ENCODE measurements at places on chromosomes 1 and 21.

GRCh38 chr1:91826649-91827048, 59.3 kb downstream of the TGFBR3 start:
- DNase-seq: no peak

DNA sequence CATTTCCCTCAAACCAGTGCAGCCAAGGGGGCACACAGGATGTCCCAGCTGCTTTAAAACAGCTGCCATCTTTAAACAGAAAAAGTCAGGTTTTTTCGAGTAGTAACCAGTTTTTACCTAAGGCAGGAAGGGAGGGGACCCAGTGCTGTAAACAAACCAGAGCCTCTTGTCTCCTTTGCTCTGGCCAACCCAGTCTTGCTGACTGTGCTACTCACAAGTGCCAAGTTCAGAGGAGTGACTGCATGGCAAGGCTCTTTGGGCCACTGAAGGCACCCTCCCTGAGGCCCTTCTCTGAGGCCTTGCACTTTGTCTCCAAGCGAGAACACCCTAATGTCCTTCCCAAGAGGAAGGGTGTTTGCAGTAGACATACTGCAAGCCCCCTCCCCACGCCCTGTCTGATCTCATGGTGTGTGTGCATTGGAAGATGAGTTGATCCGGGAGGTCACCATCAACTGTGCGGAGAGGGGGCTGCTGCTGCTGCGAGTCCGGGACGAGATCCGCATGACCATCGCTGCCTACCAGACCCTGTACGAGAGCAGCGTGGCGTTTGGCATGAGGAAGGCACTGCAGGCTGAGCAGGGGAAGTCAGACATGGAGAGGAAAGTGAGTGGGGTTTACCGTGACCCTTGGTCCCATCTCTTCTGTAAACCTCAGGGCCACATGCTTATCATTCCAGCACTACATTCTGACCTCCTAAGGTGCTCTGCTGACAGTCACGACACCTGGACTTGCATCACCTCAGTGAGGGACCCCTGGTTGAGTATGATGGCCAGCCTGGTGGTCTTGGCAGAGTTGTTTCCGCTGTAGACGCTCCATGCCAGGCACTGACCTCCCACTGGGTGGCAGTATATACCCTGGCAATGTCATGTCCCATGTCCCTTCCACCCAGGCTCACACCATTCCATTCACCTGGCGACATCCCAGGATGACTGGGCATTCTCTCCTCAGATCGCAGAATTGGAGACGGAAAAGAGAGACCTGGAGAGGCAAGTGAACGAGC, 4.7 kb downstream of the DNALI1 start:
- no peak for DNase-seq

DNA sequence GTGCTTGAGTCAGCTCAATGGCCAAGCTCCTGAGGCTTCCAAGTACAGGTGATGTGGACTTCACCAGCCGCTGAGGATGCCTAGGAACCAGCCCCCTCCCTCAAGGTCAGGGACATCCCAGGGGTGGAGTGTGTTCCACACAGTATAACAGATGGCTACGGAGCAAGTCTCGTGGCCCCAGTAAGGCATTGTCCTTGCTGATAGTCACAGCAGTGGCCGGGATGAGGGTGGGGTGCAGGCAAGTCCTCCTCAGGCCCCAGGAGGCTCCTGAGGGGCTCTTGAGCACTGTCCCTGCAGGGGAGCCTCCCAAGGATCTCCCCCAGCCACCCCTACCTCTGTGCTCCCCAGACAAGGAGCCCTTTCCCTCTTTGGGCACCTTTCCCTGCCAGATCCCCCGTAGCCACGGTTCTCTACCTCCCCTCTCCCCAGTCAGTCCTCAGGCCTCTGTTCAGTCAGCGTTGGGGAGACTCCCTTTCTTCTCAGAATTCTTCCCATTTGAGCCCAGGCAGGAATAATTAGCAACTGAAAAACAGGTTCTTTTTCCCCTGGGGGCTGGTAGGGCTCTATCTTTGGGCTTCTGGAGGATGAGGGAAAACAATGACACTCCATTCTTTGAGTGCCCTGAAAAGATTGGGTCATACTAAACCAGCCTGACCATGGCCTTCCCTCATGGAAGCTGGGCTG, 7.1 kb upstream of the THEM5 start:
- DNase-seq: no peak

DNA sequence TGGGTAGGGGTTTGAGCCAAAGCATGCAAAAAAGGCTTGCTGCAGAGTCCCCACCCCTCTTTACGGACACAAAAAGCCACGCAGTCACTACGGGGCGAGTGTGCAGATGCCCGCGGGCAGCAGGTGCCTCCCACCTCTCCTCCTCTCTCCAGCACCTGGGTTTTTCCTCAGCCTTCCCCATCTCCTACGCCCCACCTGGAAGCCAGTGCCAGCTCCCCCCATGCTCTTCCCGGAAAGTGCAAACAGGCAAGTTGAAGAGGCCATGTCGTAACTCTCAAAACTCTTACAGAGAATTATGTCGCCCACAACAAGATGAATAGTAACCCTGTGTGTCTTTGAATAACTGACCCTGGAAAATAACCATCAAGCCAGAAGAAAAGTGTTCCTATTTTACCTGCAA, 82.5 kb downstream of the PDE9A start:
- no peak for DNase-seq

GRCh38 chr1:57089855-57090254, 124.0 kb upstream of the C8B start:
- DNase-seq: no peak

- no peak for DNase-seq
Observed at GRCh38 chr1:26434161-26434752, 2.1 kb downstream of the DHDDS start.

- no peak for DNase-seq
Observed at GRCh38 chr1:121483961-121484424, 299.2 kb downstream of the SRGAP2C start.

GRCh38 chr1:9589719-9590157, 1.0 kb downstream of the TMEM201 start:
- no peak for DNase-seq

DNA sequence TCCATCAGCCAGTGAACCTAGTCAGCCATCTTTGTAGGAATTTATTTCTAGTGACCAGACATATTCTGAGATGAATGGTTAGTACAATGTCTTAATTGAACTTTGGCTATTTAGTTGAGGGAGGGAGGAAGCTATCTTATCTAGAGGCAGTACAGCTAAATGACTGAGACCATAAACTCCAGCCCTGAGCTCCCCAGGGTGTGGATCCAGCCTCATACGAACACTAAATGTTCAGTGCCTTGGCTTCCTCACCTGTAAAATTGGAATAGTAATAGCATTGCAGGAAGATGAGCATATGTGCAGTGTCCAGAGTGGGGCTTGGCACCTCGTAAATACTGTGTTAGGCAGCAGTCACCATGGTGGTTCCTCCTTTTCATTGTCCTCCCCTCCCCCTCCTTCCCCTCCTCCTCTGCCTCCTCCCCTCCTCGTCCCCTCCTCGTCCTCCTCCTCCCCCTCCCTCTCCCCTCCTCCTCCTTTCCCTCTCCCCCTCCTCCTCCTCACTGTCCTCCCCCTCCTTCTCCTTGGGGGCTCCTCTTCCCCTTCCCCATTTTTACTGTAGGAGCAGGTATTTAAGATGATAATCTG, 108.2 kb downstream of the GALNT2 start:
- no peak for DNase-seq

- no peak for DNase-seq
Observed at GRCh38 chr1:203286161-203286984, 18.9 kb upstream of the BTG2 start.

DNA sequence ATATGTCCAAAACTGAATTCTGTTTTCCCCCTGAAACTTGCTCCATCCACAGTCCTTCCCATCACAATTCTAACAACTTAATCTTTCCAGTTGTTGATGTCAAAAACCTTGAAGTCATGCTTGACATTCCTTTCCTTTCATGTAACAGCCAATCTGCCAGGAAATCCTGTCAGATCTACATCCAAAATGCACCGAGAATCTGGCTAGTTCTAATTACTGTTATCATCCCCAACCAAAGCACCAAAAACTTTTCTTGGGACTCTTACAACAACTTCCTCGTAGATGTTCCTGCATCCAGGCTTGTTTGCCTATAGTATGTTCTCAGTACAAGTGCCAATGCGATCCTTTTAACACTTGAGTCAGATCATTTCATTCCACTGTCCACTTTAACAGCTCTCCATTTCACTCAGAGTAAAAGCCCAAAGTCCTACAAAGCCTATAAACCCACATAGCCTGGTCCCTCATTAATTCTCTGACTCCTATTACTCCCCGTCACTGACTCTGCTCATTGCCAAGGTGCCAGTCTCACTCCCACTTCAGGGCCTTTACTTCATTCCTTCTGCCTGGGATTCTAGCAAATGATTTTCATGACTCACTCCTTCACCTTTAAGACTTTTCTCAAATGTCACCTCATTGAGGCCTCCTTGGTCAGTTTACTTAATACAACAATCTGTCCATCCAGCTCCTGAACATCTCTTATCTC, 493.2 kb upstream of the NFIA start:
- no peak for DNase-seq

DNA sequence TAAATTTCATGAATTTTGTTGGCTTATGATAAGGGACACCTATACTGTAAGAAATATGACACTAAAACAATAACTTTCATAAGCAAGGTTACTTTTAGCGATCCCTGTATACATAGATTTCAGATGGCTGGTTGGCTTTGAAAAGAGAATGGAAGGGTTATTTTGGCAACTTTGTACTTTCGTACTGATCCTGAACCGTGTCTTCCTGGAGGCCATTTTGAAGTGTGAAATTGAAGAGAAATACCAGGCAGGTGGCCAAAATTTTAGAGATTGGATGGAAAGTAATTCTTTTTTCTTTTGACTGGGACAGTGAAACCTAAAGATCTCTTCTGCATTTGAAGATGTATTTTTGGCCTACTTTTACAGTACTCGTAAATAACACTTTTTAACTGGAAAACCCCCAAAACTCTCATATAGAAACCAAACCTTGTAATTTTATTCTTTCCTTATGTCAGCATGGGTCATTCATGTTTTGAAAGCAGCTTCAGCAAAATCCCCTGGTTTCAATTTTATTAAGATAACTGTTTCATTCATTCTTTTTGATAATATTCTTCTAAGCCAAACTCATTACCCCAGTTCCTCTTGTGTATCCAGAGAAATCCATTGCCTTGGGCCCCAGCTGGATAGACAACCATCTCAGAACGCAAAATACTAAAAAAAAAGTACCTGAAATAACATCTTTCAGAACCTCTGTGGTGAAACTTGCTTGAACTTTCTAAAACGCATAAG, 38.4 kb upstream of the ZNF281 start:
- no peak for DNase-seq

GRCh38 chr21:33395891-33396331, 7.3 kb upstream of the IFNGR2 start:
- DNase-seq: no peak

- no peak for DNase-seq
Observed at GRCh38 chr1:213786683-213787082, 201.1 kb upstream of the PROX1 start.

All from stimulated activated CD4-positive, alpha-beta T cell treated with anti-CD3 and anti-CD28 coated beads, Interleukin-15, amount 100 ng/mL, for 1 hour (primary cell).